ENCODE measurements at places on chromosomes 3 and 15.

DNA sequence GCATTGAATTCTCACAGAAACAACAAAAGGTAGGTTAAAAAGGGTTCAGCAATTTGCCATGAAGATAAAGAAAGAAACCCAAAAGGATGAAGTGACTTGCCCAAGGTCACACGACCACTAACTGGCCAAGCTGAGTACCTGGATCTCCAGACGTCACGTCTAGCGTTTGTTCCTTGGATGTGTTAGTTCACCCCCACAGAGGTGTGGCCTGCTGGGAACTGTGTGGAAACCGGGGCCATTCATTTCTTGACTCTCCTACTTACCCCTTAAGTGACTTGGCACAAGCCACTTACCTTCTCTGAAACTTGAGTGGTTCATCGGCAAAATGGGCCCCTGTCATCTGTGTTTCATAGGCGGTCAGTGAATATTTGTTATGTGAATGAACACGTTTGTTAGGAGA, 244.3 kb upstream of the SLCO3A1 start:
- DNase-seq = no peak

DNA sequence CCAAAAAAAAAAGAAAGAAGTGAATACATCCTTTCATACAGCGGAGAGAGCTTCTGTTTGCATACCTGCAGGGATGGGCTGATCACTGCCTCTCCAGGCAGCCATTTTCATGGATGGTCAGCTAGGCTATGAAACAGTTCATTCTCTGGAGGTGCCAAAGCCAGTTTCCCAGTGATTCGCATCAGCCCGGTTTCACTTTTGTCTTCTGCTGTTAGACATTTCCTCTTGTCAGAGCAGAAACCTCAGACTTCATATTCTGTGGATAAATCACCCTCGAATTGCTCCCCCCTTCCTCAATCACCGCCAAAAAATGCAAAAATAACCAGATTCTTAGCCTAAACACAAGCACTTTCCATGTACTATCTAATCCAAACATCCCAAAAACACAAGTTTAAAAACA, 225.6 kb downstream of the ADAMTS9 start:
- DNase-seq = no peak

GRCh38 chr3:47476330-47476626, 537 bp upstream of the SCAP start:
- DNase-seq = no peak

DNA sequence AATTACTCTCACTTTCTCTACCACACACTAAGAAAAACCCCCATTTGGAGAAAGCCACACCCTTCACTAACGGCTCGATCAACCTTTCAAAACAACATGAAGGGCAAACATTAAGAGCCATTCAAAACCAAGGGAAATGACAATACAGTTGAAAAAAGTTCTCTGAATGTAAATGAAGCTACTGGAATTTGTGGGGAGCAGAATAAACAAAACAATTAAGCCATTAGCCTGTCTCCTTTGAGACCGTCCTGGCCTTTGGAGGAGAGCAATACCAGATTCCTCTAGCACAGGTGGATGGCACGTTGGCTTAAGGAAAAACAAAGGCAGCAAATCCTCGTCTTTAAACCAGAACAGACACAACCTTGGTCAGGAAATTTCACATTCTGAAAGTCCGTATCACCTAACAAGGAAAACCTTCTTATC, 18.7 kb downstream of the MYO1E start:
- no peak for DNase-seq

GRCh38 chr3:102979682-102980354, 545.0 kb downstream of the ZPLD1 start:
- DNase-seq = no peak

DNA sequence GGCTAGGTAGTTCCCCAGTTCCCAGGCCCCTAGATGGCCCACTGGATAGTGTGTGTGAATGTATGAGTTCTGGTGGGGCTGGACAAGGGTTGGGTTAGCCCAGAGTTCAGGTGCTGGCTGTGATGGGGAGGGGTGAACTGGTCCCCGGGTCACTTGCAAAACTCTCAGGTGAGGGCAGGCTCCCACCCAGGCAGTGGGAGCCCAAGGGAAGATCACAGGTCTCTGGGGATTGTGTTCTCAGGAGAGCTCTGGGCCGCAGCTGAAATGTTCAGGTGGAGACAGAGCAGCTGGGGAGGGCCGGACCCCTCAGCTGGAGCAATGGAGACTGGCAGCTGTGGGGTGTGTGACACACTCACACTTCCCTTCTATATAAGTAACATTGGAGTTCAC, 12.8 kb upstream of the FAM98B start:
- DNase-seq = no peak

GRCh38 chr3:105523501-105523900, 156.8 kb downstream of the ALCAM start:
- no peak for DNase-seq

DNA sequence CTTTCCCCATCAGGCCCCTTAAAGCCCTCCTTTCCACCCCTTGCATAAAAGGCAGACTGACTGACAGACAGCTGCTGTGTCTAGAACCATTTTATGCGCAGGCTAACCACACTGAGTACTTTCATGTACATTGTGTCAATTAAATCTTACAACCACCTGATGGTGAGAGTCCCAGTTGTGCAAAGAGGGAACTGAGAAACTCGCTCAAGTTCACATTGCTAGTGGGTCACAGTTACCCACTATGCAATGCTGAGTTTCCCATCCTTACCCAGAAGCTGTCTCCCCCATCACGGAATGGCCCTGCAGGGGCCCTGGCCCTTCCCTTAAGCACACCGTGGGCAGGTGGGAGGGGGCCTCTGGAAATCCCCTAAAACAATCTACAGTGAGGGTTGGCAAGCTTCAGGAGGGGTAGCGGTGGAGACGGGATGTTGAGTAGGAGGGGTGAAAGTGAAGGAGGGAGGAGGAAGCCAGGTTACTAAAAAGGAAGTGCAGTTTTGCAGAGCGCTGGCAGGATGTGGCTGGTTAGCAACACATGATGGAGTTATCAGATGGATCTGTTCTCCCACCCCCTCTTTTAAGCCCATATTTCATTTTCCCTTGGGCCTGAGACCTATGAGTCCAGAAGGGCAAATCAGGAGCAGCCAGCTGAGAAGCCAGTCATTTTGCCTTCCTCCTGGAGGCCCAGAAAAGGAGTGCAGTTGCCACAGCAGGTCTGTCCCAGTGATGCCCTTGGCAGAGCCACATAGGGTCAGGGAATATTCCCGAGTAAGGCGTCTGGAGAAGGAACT, 30.0 kb downstream of the STARD5 start:
- DNase-seq = peak; percentile 58

- peak; percentile 52 for DNase-seq
Observed at GRCh38 chr15:60844511-60845174, 365.7 kb upstream of the ICE2 start.

GRCh38 chr3:188489639-188490405, 335.9 kb downstream of the LPP start:
- DNase-seq = no peak

- no peak for DNase-seq
Observed at GRCh38 chr3:172071780-172072330, 32.5 kb downstream of the FNDC3B start.

- DNase-seq = no peak
Observed at GRCh38 chr3:120659285-120659684, 22.8 kb downstream of the HGD start.

Measured in activated CD4-positive, CD25-positive, alpha-beta regulatory T cell treated with anti-CD3 and anti-CD28 coated beads, Interleukin-2, amount 50 U/mL, for 16 hours (primary cell).